ENCODE measurements at places on chromosomes 11 and 22.

- DNase-seq, result no peak
These were observed 70.1 kb upstream of the NUP50 start for GRCh38 chr22:45093609-45094008.

DNA sequence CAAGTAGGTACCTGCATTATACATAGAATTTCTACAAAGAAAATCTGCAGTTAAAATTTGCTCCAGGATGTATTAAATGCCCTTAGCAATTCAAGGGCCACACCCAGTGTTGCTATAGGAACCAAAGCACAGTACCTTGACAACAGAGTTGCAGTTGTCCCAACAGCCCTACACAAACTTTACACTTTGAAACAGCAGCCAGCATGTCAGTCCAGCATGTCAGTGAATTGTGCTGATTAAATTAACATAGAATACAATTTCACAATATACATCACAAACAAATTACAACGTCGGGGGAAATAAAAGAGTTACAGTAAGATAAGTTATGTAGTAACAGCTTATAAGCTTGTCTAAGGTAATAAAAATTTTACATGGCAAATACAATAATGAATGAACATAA, 389.2 kb downstream of the SOX6 start:
- no peak for DNase-seq

DNA sequence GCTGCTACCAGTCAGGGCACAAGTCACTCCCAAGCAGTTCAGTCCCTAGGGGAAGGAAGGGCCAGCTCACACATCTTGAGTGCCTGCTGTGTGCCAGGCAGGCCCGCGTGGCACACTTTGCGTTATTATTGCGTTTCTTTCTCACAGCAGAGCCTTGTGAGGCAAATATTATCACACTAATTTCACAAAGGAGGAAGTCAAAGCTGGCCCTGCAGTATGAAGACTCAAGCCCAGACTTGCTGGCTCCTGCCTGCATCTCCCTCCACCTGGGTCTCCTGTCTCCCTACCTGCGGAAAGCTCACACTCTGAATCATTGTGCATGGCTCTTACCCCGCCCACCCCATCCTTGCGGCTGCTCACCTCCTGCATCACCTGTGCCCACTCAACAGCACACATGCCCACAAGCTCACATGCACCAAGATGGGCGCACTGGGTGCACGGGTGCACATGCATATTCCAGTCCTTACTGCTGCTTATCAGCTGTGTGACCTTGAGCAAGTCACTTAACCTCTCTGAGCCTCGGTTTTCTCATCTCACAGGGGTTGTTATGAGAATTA, 31.7 kb upstream of the P2RY2 start:
- no peak for DNase-seq

DNA sequence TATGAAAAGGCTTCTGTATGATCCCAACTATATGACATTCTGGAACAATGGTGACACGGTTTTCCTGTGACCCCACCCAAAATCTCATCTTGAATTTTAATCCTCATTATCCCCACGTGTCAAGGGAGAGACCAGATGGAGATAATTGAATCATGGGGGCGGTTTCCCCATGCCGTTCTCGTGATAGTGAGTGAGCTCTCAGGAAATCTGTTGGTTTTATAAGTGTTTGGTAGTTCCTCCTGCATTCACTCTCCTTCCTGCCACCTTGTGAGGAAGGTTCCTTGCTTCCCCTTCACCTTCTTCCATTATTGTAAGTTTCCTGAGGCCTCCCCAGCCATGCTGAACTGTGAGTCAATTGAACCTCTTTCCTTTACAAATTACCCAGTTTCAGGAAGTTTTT, 53.1 kb upstream of the TSPAN18 start:
- no peak for DNase-seq

DNA sequence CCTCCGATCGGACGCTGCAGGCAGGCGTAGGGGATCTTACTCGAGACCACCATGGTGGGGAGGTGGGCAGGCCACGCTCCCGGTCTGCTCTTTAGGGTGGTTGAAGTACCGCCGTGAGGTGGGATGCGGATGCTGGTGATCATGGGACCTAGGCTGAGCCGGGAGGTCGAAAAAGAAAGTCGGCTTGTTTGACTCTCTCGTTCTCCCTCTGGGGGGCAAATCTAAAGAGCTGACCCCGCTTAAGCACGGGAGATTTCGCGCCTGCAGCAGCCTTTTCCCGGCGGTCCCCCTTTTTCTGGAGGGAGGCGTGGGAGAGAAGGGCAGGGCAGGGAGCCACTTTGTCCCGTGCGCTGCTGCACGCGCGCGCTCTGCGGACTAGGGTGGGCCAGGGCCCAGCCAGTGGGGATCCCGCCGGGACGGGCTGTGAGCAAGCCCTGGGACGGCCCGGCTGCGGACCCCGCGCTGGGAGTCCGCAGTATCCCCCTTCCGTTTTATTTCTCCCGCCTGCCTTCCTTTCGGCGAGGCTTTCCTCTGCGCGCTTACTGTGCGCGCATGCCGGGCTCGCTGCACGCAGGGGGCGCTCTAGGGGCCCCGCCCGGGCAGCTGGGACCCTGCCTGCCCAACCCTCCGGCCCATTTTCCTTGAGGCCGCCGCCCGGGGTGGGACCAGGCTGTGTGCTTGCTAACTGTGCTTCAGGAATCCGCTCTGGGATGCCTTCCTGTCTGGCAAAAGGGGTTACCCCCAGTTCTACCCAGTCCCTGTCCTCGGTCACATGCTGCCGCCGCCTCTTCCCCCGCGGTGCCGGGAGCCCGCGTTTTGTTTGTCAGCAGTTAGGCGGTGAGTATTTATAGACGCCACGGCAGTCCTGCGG, 81.0 kb downstream of the PRR5L start:
- peak; percentile 62 for DNase-seq

DNA sequence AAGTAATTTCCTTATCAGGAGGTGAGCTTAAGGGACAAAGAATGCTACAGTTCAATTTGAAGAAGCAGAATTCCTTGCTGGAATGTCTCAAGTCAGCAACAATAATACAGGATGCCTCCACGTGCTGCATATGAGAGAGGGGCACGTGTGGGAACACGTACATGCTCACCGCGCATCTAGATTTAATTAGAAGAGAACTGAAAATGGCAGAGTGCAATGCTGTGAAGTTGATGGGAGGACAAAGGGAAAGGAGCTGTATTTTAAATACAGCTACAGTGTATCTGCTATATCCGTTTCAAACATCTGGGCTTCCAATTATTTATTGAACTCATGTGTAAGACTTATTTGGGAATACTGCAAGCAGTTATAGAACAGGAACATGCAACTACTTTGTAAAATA, 328.7 kb downstream of the SOX6 start:
- no peak for DNase-seq

DNA sequence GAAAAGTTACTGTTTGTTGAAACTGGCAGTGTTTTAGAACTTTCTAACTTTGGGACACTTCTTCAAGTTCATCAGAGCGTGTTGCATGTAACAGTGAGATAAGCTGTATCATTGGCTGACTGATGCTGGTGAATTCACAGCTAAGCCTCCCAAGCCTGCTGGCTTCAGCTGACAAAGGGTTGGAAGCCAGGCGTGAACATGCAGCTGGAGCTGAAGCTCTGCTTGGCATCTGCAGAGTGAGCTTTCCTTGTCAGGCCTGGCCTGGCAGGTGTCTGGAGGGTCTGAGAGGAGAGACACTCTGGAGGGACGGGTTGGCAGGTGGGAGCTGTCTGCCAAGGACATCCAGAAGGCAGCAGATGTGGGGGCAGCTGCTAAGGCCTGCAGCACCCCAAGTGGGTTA, 1.5 kb downstream of the AMPD3 start:
- no peak for DNase-seq

- DNase-seq, result no peak
These were observed 406.5 kb upstream of the CHORDC1 start for GRCh38 chr11:90629229-90629806.

DNA sequence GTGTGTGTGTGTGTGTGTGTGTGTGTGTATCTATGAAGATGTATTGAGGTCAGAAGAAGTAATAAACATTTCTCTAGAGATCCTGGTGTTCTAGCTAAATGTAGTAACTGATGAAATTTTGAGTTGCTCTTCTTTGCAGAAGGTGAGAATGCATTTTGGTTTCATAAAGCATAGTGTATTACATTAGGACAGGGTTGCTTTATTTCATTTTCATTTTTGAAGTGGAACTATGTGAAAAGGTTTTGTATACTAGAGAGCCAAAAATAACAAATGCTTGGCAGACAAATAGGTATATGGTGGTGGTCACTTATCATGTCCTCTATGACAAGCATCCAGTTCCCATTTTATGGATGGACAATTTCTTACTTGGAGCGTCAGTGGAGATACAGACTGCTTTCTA, 99.0 kb downstream of the CASP12 start:
- DNase-seq, result no peak

DNA sequence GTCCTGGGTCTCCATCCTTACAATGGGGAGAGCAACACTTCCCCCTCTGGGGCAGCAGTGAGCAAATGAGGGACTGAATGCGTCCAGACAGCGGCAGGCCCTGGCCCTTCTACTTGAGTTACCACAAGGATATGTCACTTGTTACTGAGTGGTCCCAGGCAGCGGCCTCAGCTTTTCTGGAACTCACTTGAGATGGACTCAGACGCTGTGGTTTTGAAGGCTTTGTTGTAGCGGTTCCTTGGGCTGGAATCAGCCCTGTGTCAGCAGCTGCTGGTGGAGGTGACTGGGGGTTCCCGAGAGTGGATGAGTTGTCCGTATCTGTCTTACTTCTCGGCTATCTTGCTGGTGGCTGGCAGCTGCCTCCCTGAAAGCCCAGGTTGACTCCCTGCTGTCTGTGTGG, 77.0 kb downstream of the MICAL2 start:
- DNase-seq, result no peak

GRCh38 chr11:85813721-85814120, 2.8 kb upstream of the SYTL2 start:
- DNase-seq, result no peak

DNA sequence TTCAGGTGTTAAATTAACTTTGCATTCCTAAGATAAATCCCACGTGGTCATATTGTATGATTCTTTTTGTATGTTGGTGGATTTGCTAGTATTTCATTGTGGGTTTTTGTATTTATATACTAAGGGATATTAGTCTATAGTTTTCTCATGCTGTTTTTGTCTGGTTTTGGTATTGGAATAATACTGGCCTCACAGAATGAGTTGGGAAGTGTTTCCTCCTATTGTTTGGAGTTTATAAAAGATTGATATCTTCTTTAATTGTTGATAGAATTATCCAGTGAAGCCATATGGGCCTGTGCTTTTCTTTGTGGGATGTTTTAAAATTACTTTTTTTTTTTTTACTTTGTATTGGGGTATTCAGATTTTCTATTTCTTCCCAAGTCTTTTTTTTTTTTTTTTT, 59.8 kb downstream of the QSER1 start:
- no peak for DNase-seq

DNA sequence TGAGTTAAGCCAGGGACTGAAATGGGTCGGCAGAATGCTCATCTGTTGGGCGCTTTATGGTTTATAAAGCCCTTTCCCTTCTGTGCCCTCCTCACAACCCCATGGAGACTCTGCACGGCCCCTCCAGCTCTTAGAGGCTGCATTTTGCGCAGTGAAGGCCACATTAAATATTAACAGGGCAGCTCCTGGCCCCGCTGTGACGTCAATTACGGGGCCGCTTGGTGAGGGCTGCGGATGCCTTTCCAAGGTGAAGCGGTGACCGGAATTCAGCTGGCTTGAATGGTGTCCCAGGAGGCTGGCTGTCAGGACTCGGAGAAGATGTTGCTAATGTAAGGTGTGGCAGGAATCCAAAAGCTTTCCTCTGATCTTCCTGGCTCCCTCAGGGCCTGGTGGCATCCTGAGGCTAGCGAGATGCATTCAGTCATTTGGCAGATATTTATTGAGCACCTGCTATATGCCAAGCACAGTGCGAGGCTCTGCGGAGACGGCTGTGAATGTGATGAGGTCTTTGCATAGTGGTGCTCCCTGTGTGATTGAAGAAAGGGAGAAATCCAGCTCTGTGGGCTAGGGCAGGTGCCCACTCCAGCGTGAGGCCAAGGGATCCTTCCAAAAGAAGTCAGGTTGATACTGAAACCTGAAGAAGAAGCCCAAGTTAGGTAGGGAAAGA, 10.4 kb upstream of the YWHAH start:
- DNase-seq, result no peak

- no peak for DNase-seq
These were observed 754.4 kb upstream of the ARHGAP42 start for GRCh38 chr11:99932684-99933083.

DNA sequence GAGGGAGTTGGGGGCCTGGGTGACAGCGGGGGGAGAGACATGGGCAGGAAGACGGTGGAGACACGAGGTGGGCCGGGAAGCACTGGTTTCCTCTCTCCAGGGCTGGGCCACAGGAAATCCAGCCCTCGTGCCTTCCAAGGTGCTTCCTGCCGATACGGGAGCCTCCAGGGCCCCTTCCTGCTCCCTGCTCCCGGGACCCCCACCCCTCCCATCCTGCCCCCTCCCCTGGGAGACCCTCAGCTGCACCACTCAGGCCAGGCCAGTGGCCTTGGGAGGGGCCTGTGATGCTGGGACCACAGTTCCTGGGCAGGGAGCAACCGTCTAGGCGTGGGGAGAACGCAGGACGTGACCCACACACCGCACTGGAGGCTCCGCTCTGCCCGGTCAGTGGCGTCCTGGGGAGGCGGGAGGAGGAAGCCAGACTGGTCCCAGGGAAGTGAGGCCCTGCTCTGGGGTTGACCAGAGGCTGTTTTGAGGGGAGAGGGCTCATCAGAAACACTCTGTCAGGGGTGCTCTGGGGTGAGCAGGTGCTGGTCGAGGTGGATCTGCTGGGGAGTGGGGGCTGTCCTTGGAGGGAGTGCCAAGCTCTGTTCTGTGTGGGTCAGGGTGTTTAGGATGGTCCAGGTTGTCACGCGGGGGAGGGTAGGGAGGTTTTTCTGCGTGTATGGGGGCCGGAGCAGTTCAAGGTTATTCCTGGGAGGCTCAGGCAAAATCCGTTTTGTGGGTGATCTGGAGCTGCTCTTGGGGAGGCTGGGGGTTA, at the start of gene SHANK3:
Gene SHANK3 (plus strand): TSS at position 353 of the 760 bp plus-strand sequence.
- peak; percentile 81 for DNase-seq

DNA sequence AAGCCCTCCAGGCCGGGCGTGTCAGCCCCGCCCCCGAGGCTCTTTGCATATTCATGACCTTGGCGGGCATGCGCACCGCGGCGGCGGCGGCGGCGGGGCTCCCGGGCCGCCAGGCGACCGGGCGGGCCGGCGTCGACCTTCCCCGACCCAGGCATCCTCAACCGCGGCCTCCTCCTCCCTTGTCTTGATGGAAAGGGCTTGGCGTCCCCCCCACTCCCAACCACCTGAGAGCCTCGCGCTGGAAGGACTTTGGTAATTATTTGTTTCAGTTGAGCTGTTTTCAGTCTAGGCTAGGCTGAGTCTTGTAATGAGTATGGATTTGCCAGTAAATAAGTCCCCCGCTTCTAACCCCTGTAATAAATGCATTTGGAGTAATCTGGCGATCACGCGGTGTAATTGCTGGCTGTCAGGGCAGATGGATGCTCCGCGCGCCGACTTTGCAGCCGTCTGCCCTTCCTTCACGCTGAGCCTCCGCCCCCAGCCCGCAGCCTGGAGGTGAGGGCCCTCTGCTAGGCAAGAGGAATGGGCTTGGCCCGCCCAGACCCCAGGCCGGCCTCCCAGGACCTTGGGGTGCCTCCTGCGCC, 25.2 kb downstream of the FLRT1 start:
- DNase-seq, result no peak
